ENCODE measurements at places on chromosomes 4 and X. TPM values are rescaled to one million over a fixed set of nuclear protein-coding genes. Genes with fewer than 3 reads are reported as not detected.

Gene SLC34A2
- total RNA-seq: 0.18 TPM

Gene PLCXD1
- 13.7 TPM for total RNA-seq

Gene SASH3
- total RNA-seq: 5.8 TPM

Gene RNF212
- total RNA-seq: 1.7 TPM

Gene ARHGEF38
- total RNA-seq: not detected

Gene SSX2B
- total RNA-seq: not detected

Gene TXK
- total RNA-seq: 0.62 TPM

Gene BEX5
- 4.3 TPM for total RNA-seq

Gene MAMLD1
- total RNA-seq: 3.2 TPM

Gene UGT2B17
- not detected for total RNA-seq

Gene SMIM14
- total RNA-seq: 21.7 TPM

Gene PLAC1
- not detected for total RNA-seq

Gene FOXP3
- total RNA-seq: not detected

Gene ART3
- total RNA-seq: 23.4 TPM

Gene GC
- not detected for total RNA-seq

Gene CLNK
- total RNA-seq: not detected

Gene GAGE12J
- not detected for total RNA-seq

Gene LRP2BP
- total RNA-seq: 1.7 TPM

Gene POF1B
- 17.1 TPM for total RNA-seq

- DNase-seq: no peak
Observed at GRCh38 chr4:118396881-118397622, 44.2 kb upstream of the PRSS12 start.

DNA sequence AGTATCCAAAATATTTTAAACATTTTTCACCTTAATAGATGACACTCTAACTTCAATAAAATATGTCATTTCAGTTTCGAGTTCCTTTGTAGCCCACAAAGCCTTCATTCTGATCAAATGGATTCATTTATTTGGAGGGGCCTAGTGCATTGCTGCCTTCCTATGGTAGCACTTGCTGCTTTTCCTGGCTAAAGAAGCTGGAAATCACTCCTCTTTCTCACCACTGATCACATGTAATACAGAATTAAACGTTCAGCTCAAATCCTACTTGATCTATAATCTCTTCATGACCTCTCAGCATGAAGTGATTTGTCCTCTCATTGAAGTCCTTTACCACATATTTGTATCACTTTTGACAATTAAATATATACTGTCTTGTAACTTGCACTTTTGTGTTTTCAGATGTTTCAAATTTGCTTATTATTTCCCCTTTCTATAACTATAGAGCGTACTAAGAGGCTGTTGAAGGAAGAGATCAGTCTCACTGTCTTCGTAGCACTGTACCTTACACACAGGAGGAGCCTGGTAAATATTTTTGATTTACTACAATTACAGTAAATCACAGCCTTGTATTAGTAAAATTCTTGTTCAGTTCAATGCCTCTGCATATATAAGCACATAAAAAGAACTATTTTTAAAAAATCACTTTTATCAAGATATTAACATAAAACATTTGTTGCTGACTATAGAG lies 555 bp downstream of the CFI start:
- DNase-seq: no peak

GRCh38 chr4:114400531-114400930 lies 198.1 kb upstream of the UGT8 start:
- no peak for DNase-seq

DNA sequence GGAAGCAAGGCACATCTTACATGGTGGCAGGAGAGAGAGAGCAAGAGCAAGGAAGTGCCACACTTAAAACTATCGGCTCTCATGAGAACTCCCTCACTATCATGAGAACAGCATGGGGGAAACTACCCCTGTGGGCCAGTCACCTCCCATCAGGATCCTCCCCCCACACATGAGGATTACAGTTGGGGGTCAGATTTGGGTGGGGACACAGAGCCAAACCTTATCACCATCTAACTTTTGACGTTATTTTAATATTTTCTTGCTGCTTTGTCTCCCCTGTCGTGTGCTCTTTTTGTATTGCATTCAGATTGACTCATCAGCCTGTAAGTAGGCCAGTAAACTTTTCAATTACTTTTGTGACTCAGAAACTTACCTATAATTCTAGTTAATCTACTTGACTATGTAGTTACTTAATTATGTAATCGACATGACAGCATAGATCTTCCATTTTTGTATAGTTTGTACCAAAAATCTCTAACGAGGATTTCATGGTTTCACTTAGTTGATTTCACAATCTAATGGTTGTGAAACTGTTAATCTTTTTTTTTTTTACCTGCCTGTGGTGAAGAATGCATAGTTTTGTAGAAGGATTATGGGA lies 18.3 kb downstream of the STIM2 start:
- DNase-seq: no peak

GRCh38 chr4:105555409-105555808 lies 3.0 kb downstream of the ARHGEF38 start:
- no peak for DNase-seq

DNA sequence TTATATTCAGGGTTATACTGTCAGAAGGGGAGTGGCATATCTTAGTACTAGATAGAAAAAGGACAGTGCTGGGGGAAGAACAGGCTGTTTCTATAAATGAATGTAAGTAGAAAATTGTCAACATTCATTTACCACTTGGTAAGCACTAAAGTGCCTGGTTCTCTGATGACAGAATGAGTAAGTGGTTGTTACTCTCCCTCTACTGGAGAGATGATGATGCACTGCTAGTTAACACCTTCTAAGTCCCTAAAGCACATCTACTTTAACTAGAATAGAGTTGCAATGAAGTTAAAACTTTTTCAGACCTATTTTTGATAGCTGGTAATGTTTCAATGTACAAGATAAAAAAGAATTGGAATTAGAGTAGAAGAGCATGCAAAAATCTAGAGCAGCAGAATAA lies 214.5 kb downstream of the KLHL4 start:
- DNase-seq: no peak

- DNase-seq: no peak
Observed at GRCh38 chr4:3324093-3324815, 31.4 kb downstream of the RGS12 start.

GRCh38 chrX:77433001-77433400 lies 14.2 kb upstream of the FGF16 start:
- DNase-seq: no peak

- DNase-seq: peak; percentile 39
Observed at GRCh38 chrX:129706400-129707072, 32.2 kb upstream of the XPNPEP2 start.

DNA sequence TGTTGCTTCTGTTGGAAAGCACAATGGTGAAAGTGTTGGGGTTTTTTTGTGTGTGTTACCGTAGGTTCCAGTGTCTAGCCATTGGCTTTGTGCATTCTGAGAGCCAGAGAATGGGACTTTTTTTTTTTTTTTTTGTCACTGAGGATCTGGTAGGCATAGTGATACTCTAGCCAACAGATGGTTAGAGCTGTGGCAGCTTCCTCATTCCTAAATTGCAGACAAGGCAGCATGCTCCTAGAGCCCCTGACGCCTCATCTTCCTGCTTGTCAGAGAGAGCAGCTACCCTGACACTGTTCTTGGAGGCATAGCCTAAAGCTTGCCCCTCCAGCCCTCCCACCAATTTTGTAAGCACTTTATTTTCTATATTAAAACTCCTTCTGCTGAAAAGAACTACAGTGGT lies 27.0 kb downstream of the ARHGEF9 start:
- DNase-seq: no peak

DNA sequence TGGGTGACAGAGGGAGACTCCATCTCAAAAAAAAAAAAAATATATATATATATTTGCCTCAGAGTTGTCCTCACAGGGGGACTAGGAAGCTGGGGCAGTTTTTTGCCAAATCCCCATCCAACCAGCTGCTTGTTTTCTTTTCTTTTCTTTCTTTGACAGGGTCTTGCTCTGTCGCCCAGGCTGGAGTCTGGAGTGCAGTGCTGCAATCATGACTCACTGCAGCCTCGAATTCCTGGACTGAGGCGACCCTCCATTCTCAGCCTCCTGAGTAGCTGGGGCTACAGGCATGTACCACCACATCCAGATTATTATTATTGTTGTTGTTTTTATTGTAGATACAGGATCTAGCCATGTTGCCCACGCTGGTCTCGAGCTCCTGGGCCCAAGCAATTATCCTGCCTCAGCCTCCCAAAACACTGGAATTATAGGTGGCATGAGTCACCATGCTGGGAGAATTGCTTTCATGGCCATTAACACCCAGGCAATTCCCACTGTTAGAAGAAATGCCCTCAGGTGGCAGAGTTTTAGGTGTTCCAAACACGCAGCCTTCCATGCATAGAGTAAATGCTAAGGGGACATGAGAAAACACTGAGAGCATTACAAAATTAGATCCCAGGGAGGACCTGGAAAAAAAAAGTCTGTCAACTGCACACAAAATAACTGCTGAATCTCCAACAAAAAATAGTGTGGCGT lies 98.0 kb downstream of the ARHGAP6 start:
- no peak for DNase-seq

DNA sequence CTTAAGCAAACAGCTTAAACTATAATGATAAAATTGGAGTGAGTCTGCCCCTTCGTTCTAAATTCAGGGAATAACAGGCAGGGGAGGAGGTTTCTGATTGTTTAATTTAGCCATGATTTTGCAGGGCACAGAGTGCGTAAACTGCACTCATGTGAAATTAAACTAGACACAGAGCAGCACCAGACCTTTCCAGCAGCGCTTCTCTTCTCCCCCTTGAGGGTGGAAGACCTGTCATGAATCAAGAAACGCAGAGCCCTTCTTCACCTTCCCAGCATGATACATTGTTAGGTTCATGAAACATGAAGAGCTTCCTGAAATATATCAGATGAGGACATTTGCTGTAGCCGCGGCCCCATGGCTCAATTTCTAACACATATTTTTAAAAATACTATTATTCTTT lies 63.1 kb downstream of the FAM114A1 start:
- DNase-seq: no peak

GRCh38 chr4:15469402-15470127 lies at the start of gene CC2D2A:
TSS of gene CC2D2A (plus strand) at chr4:15469882. CDS start at chr4:15475933, 6,051 bp downstream.
- DNase-seq: no peak

- no peak for DNase-seq
Observed at GRCh38 chrX:40230646-40231045, 132.9 kb upstream of the BCOR start.

GRCh38 chr4:113433536-113434246 lies 327.8 kb downstream of the CAMK2D start:
- DNase-seq: no peak

DNA sequence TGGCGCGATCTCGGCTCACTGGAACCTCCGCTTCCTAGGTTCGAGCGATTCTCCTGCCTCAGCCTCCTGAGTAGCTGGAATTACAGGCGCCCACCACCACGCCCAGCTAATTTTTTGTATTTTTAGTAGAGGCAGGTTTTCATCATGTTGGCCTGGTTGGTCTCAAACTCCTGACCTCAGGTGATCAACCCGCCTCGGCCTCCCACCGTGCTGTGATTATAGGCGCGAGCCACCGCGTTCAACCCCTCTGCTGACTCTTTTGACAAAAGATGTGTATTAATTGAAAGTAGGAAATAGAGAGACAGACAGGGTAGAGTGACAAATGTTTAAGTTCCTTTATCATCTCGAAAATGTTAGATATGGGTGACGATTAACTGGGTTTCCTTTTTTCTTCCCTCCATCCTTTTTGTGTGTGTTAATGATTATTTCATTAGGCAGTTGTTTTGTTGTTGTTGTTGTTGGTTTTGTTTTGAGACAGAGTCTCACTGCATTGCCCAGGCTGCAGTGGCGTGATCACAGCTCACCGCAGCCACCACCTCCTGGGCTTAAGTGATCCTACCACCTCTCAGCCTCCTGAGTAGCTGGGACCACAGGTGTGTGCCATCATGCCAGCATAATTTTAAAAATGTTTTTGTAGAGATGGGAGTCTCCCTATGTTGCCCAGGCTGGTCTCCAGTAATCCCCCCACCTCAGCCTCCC lies 79.5 kb downstream of the KDM6A start:
- no peak for DNase-seq

GRCh38 chr4:182147391-182147790 lies 95.8 kb upstream of the TENM3 start:
- DNase-seq: no peak

GRCh38 chr4:12636191-12636590 lies 847.9 kb downstream of the RAB28 start:
- DNase-seq: no peak

DNA sequence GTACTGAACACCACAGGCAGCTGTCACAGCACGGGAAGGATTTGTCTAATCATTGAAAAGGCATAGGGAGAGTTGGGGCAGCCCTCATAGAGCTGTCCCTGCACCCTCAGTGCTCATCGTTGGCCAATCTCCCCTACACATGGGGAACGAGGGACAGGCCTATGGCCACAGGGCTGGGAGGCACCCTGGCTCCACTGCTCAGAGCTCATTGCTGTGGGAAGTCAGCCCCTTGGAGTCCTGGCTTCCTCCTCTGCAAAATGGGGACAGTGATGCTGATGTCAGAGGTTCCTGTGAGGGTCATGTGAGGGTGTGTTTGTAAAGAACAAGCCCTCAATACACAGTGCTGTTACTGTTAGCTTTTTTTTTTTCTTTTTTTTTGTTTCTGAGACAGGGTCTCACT lies 19.3 kb upstream of the HTRA3 start:
- no peak for DNase-seq

DNA sequence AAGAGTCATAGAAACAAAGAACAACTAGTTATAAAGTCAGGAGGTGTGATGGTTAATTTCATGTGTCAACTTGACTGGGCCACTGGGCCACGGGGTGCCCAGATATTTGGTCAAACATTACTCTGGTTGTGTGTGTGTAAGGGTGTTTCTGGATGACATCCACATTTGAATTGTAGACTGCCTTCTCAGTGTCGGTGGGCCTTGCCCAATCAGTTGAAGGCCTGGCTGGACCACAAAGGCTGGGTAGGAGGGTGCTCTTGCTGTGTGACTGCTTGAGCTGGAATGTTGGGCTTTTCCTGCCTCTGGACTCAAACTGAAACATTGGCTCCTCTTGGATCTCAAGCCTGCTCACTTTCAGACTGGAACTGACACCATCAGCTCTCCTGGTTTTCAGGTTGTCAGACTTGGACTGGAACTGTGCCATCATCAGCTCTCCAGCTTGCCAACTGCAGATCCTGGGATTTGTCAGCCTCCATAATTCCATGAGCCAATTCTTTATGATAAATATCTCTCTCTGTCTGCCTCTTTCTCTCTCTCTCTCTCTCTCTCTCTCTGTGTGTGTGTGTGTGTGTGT lies 41.4 kb downstream of the CLDN34 start:
- no peak for DNase-seq

DNA sequence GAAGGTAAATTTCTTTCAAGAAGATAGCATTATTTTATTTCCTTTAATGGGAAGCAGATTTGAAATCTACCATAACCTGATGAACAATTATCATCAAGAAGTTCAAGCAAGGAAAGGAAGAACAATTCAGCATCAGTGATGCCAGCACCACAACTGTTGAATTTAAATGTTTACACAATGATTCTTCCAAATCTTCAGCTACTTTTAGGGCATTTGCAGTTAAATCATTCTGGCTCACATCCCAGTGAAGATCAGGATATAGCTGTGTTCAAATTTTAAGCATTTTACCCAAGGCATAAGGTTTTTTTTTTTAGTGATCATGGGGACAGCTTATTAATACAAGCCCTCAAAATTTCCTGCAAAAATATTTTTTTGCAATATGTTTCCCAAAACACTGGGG lies 112.9 kb downstream of the SHISA3 start:
- DNase-seq: no peak

GRCh38 chr4:104818579-104818978 lies 323.9 kb upstream of the CXXC4 start:
- DNase-seq: no peak
